ENCODE measurements at places on chromosomes 5 and 9.

DNA sequence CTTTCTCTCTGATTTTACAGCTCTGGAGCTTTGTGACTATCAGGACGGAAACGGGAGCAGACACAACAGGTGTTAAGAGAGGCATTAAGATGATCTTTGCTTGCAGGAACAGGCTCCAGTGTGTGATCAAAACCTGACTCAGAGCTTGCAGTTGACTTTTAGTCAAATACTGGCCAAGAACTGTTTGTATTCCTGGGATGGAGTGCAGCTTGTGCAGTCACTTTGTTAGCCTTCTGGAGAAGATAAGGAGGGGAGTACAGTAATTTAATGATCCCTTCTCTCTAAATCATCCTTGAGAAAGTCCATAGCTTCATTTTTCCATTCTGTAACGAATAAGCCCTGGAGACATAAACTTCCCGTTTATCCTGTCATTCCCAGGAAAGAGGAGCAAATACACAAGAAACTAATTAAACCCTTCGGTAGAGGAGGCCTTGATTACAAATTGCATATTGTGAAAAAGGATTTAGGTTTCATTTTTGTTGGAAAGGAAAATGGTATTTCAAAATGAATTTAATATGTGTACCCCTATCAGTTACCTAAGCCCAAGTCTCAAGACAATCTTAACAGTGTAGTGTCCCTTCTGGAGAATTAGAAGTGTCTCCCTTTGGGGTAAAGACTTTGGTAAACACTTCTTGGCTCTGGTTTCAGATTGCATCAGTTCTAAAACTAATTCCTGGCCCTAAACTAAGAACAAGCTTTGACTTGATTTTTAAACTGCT lies 3.1 kb upstream of the STOM start:
- DNase-seq = no peak

- peak; percentile 48 for DNase-seq
Measured at GRCh38 chr5:178234750-178235587, 2.4 kb upstream of the PHYKPL start.

DNA sequence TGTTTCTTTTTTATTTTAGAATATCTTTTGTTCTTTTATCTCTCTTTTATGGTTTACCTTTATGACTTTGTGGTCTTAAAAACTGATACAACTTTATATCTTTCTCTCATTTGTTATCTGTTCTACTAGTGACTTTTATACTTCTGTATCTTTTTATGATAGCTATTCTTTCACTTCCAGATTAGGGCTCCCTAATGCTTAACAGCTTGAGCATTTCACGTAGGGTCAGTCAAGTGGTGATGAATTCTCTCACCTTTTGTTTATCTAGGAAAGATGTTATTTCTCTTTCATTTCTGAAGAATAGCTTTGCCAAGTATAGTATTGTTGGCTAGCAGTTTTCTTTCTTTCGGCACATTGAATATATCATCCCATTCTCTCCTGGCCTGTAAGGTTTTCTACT lies 123.6 kb downstream of the NUDT12 start:
- DNase-seq = no peak

DNA sequence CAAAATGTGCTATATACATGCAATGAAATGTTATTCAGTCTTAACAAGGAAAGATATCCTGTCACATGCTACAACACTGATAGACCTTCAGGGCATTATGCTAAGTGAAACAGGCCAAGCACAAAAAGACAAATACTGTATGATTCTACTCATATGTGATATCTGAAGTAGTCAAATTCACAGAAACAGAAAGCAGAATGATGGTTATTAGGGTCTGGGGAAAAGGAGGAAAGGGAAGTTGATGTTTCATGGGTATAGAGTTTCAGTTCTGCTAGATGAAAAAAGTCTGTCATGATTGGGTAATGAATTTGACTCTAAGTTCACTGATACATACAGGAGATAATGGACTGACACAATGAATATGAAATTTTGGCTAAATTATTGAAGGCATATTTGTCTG lies 11.2 kb upstream of the RIC1 start:
- DNase-seq = no peak

DNA sequence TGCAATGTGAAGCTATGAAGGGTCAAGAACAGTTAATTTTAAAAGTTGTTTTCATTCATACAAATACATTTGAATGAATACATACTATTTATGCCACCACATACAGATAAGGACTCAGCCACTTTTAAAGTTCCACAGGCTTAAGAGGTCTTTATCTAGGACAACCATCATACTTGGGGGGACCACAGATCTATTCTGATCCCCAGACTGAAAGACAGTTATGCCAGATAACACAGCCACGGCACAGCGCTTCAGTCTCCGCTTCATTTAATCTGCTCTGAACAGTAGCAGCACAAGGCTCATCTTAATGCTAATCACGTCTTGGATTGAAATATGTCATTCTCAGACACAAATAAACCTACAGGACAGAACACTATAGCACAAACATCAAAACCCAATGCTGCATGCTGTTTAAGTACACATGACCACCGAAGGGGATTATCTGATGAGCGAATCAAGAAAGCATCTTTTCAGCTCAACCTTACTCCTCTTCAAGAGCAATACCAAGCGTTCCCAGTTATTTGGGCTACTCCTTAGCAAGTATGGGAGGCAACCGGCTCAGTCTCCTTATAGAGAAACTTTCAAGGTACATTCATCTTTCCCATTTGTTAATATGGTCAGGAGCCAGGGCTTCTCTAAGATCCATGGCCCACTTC lies 33.3 kb downstream of the PUM3 start:
- no peak for DNase-seq
